ENCODE measurements at places on chromosomes 6 and 20.

DNA sequence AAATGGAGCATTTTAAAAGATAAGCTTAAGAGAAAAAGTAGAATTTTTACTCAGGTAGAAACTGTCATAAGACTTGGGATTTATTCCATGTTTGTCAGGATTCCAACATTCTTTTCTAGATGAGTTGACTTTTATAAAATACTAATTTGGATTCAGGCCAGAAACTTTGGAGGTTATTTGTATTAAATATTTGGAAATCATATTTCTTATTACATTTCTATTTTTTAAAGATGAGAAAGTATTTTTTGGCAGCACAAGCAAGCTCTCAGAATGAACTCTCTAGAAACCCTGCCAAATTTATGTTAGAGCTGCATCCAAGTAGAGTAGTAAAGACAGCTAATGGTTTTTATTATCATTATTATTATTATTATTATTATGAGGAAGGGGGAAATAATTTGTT is 1014.9 kb upstream of the GJE1 start:
- DNase-seq: peak; percentile 27

DNA sequence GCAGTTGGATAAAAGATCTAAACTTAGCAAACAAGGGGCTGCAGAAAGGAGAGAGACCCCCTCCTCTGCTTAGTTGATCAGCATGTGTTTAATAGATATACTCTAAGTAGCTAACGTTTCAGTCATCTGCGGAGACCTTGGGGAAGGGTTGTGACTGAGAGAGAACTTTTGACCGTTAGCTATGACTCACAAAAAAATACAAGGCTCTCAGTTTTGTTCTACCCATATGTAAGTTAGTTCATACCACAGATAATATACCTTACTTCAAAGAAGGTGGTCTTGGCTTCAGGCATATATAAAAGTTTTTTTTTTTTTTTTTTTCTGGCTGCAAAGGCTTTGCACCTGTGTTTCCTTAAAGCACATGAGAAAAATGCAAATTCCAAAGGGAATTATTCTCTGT is 258.9 kb downstream of the GJA1 start:
- peak; percentile 29 for DNase-seq

- no peak for DNase-seq
These were observed 67.5 kb downstream of the THEMIS start for GRCh38 chr6:127833336-127833735.

DNA sequence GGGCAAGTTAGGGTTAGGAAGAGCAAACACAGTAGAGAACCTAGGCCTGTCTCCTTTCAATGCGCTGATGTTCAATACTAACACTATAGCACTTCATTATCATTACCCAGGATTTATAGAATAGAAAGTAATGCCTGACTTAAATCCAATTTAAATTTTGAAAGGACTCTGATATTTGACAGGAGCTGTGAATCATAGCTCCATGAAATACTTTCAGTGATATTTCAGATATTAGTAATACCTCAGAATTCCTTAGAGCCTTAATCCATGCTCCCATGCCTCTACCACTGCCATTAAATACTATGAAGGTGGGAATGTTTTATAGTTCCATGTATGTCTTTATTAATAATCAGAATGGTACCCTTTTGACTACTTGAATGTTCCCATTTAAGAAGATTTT is 530.2 kb downstream of the BCKDHB start:
- DNase-seq: no peak

DNA sequence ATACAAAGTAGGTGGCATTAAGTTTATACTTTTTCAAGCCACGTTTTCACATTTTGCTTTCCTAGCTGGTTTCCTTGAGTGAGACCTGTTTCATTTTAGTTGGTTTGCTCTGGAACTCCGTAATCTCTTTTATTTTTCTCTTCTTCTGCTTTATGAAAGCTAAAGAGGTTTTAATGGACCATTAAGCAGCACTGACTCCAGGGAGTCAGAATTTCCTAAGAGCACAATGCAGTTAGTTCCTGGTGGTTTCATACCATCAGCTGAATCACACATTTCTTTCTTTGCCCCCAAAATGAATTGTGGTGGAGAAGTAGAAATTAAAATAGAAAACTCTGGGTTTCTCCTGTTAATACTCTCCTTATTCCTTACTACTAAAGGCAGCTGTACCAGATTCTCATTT is 3.4 kb downstream of the OPN5 start:
- DNase-seq: no peak

GRCh38 chr6:148570456-148570855 is 176.4 kb upstream of the UST start:
- DNase-seq: no peak

DNA sequence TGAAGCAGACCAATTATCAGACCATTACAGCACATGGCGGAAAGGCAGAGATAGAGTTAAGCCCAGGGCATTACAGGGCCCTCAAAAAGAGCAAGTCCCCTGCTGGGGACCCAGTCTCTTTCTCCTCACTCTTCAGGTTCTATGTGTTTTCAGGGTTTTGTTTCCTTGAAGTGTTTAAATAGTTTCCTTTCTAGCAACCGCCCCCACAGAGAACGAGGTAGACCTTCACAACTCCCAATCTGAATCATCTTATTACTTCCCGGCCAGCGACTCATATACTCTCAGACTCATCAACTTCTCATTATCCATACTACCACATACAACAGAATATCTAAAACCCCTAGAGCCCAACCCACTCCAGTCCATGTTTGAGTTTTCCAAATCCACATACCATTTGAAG is 526.6 kb upstream of the ARID1B start:
- DNase-seq: no peak

- no peak for DNase-seq
These were observed 24.1 kb downstream of the BPIFB4 start for GRCh38 chr20:33103556-33103955.

DNA sequence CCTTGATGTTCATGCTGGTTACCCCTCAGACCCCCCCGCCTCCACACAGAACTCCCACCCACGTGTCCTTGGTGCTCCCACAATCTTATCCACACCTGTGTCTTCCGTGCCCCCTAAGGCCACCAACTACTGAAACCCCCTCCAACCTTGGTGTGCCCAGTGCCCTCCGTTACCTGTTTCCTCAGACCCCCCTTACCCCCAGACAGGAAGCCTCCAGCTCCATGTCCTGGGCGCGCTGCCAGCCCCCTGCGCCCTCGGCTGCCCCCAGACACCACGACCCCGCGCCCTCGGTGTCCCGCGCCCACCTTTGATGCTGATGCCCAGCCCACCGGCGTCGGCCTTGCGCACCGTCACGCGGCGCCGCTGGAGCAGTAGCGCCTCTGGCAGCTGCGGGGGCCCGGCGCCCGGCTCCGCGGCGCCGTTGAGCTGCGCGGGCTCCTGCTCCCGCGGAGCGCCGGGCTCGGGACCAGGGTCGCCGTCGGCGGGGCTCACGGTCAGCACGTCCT is 504 bp downstream of the SNTA1 start:
- DNase-seq: peak; percentile 55

- DNase-seq: peak; percentile 80
These were observed 3.1 kb upstream of the ATXN1 start for GRCh38 chr6:16764188-16764950.

- DNase-seq: peak; percentile 59
These were observed 1.3 kb downstream of the SRF start for GRCh38 chr6:43172104-43173007.

DNA sequence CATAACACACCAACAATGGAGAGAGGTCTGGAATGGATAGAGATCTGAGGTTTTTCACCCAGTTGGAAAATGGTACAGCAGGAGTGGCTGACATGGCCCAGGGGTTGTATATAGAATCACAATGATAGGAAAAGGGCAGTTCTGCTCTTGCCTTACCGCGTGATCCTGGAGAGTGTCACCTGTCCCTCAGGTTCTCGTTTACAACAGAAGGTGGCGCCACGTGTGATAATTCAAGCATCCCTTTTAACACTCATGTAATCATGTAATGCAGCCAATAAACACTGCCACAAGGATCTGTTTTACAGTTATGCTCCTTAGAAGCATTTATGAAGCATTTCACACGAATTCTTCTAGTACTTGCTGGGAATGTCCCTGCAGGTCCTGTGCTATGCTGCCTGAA is 12.9 kb upstream of the WFDC2 start:
- DNase-seq: no peak

DNA sequence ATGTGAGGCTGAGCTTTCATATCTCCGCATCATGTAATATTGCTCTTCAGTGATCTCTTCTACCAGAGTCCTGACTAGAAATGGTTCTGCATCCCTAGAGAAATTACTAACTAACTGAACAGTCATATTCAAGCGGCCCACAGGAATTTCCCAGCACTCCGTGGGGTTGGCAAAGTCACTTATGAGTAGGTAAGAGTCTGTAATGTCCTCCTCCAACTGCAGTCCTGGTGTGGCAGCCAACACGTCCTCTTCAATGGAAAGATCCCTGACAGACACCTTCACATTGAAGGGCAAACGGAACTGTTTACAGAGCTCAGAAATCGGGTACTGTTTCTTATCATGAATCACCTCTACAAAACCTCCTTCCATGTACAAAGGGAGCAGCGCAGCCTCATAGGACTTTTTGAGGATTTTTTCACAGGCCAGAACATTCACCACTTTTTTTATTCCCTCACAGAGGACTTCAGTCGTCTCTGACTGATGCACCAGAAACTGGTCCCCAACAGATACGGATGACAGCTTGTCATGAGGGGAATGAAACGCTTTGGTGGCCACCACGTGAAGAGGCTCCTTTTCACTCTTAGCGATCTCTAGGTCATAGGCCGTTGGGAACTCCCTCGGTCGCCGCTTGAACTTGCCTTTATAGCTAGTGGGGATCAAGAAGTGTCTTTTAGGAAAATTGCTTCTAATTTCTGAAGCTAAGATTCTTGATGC is 87.7 kb downstream of the THEMIS start:
- no peak for DNase-seq

GRCh38 chr6:42021847-42022754 is 28.2 kb upstream of the TAF8 start:
- no peak for DNase-seq

DNA sequence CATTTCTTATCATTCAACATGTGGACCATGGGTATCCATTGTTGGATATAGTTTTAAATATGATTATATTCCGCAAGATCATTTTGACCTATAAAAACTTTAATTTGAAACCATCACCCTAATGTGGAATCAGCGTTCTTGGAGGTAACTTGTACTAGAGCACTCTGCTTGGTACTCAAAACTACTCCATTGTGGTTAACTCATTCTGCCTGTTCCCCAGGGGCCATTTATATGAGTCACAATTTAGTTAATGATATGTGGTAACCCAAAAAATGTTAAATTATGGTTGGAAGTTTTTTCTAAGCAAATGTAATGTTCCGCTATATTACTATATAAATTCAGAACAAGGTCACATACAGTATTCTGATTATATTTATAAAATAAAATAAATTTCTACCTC is 109.3 kb downstream of the TRDN start:
- DNase-seq: no peak

- DNase-seq: peak; percentile 81
These were observed 680.7 kb upstream of the SLC35B3 start for GRCh38 chr6:9116026-9116425.

- DNase-seq: peak; percentile 41
These were observed 67.8 kb downstream of the RNF182 start for GRCh38 chr6:13992417-13993055.

GRCh38 chr20:8722277-8722928 is 346.5 kb upstream of the PLCB4 start:
- peak; percentile 89 for DNase-seq

- no peak for DNase-seq
These were observed 28.9 kb downstream of the SMOC2 start for GRCh38 chr6:168469926-168470325.

DNA sequence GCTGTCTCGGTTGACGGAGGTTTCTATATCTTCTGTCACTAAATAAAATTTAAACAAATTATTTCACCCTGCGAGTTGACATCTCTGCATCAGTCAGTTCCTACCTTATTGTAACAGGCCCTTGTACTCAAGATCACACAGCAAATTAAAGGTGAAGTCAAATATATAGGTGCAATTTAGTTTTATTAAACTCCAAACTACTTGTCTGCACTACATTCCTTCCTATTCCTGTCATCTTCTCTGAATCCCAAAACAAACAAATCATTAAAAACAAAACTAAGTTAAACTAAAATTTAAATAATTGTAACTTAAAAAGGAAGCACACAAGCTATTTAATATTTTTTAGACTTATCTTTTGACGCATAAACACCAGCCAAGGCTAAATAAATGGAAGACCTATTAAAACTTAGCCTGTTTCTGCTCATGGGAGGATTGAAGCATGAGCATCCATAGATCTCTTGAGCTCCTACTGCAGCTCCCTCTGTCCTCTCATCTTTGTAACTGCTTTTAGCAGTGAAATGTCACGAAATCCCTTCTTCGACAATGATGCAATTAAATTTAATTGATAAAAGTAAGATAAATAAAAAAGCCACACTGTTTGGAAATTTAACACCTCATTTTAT is 1152.3 kb upstream of the GJE1 start:
- peak; percentile 34 for DNase-seq

DNA sequence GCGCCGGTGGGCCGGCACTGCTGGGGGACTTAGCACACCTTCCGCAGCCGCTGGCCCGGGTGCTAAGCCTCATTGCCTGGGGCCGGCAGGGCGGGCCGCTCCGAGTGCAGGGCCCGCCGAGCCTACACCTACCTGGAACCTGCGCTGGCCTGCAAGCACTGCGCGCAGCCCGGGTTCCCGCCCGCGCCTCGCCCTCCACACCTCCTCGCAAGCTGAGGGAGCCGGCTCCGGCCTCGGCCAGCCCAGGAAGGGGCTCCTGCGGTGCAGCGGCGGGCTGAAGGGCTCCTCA is 10.7 kb upstream of the MPC1 start:
- no peak for DNase-seq

GRCh38 chr6:45555981-45556771 is 178.4 kb upstream of the SUPT3H start:
- peak; percentile 69 for DNase-seq

- DNase-seq: no peak
These were observed 10.8 kb downstream of the VSTM2L start for GRCh38 chr20:37913567-37914366.

- DNase-seq: peak; percentile 58
These were observed 29.5 kb downstream of the CDYL start for GRCh38 chr6:4805553-4806336.

DNA sequence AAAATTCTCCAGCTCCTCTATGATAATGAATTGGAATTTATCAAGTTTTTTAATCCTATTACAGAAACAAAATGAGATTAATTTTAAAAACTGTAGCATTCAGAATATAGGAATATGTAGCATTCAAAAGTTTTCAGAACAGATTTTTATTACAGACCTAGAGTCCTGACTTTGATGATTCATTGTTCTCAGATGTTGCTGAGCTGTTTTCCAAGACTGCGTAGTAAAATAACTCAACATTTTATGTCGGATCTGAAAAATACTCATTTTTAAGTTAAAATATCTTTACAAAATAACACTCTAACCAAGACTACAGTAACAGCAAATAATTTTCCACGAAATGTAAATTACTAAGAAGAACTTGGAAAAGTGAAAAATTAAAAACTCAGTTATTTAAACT is 67.1 kb downstream of the SYCP2 start:
- peak; percentile 18 for DNase-seq

GRCh38 chr6:108763931-108764579 is 84.2 kb upstream of the ARMC2 start:
- DNase-seq: no peak

- DNase-seq: no peak
These were observed 280.7 kb upstream of the CITED2 start for GRCh38 chr6:139654888-139655782.
